CD4-positive, alpha-beta T cell (primary cell): ENCODE measurements at places on chromosomes 5 and 9.
A peak's percentile ranks its signal among the peaks of the same experiment; 100 is the strongest.

GRCh38 chr9:26326563-26326962 lies 566.0 kb downstream of the CAAP1 start:
- no peak for DNase-seq

DNA sequence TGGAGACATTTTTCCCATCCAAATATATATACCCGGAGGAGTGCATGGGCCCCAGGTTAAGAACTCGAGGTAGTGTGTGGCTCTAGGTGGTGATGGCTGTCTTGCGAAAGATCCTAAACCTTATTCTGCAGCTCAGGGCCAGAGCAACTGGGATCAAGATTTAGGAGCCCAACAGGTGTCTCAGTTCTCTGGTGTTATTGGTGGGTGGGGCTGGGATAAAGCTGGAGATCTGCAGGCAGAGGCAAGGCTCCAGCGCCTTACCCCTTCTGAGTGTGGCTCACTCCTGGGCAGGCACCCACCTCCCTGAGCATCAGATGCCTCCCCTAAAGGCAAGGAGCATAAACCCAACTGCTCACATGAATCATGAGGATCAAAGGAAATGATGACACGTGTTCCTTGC lies 11.2 kb downstream of the UBE2QL1 start:
- no peak for DNase-seq

- DNase-seq, result no peak
Measured at GRCh38 chr9:30504502-30504905, 1879.9 kb upstream of the ACO1 start.

GRCh38 chr5:113293068-113293974 lies 141.5 kb downstream of the TSSK1B start:
- DNase-seq, result no peak

DNA sequence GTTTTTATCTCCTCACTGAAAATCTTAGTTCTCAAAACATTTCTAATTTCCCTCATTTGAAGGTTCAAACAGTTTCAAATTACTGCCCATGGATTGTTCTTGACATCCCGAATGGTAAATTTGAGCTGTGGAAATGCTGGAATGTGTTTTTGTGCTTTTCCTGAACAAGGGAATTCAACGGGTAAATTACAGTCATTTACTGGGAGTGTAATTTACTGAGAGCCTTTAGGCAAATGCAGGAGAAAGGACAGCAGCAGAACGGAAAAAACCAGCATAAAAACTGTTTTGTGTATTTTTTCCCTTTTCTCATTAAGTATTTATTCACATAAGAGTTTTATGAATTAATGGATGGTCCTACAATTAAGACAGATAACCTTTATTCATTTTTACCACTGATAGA lies 139.2 kb downstream of the PBX3 start:
- no peak for DNase-seq

DNA sequence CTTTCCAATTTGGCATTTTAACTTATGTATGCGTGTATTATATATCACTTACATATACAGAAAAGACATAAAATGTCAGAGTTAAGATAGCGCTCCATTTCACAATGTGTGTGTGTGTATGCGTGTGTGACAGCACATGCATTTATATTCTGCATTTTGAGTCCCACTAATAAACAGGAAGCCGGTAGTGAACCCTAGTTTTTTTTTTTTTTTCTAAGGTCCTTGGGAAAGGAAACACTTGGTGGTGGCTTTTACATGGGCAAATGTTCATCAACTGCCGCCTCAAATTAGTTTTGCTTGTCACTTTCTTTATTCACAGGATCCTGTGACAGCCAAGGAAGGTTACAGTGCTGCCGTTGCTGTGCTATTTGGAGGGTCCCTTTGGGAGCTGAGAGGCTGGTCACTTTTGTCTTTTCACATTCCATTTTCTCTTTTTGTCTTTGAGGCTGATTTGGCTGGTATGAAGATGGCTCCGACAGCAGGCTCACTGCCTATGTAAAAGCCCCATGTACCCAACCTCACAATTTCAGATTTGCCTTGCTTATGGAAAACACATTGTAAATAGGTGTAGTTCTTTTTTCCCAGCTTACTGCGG lies 298.9 kb downstream of the CSNK1G3 start:
- DNase-seq, result no peak

DNA sequence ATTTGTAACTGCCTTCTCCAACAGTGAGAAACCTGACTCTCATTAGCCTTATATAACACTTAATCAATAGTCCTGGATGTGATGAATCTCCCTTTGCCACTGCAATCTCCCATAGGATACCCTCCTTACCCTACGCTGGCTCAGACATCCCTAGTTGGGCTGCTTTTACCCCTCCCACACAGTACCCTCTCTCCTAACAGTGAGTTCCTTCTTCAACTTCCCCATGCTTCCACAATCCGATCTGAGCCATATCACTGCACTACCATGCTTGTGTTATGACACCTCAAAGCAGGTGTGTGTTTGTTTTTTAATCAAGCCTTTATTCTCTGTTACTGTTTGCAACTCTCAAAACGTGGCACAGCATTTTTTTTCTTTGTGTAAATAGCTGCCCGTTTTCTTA lies 60.5 kb upstream of the C9orf72 start:
- DNase-seq, result no peak

DNA sequence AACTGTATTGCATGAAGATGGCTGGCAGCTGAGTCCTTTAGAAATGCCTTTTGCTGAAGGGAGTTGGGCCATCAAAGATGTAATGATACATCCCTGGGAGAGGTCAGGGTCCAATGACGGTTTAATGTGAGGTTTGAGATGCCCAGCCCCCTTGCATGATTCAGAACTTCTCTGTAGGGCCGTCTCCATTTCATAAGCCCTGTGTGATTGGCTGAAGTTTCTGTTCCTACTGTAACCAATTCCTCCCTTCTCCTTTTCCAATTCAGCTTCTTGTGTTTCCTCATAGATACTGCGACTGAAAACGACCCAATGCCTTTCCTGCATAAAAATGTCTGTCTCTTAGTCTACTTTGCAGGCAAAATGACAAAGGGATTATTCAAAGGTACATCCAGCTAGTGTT lies 47.9 kb upstream of the ST8SIA4 start:
- DNase-seq, result no peak

DNA sequence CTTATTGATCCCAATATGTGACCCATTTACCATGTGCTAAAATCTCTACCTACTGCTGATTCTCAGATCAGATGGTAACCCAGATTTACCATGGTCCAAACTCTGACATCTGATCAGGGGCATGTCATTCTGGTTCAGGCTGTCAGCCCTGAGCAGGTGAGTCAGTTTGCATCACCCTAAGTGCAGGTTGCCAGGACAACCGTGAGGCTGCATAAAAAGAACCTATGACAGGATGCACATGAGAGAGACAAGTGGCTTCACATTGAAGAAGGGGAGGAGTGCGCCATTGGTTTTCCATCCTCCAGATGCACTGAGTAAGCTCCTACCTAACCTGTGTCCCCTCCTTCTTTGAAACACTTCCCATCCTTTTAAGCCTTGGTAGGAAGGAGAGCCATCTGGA lies 801 bp upstream of the PRSS3 start:
- no peak for DNase-seq

DNA sequence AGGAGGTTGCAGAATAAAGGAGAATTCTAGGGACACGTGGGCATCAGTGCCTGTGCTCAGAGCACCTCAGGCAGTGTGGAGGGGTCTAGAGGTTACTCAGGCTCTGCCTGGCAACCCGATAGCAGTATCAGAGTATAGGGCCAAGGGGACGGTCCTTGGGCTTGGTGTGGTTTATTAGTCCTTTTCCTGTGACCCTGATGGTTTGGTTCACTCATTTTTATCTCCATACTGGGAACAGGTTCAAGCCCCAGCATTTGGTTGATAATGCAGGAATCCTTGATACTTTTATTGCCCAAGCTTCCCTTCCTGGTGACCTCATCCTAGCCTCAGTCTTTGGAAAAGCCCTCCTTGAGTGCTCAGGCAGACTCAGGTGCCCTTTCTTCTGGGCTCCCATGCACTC lies 35.5 kb downstream of the FXN start:
- DNase-seq, result no peak

DNA sequence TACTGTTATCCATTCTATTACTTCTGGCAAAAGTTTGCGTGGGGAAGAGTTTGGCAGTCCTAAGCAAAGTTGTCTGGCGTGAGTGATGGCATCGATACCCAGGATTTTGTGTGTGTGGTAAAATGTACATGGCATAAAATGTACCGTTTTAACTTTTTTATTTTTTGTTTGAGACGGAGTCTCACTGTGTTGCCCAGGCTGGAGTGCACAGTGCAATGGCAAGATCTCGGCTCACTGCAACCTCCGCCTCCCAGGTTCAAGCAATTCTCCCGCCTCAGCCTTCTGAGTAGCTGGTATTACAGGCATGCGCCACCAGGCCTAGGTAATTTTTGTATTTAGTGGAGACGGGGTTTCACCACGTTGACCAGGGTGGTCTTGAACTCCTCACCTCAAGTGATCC lies 55.4 kb upstream of the TJP2 start:
- DNase-seq, result no peak

DNA sequence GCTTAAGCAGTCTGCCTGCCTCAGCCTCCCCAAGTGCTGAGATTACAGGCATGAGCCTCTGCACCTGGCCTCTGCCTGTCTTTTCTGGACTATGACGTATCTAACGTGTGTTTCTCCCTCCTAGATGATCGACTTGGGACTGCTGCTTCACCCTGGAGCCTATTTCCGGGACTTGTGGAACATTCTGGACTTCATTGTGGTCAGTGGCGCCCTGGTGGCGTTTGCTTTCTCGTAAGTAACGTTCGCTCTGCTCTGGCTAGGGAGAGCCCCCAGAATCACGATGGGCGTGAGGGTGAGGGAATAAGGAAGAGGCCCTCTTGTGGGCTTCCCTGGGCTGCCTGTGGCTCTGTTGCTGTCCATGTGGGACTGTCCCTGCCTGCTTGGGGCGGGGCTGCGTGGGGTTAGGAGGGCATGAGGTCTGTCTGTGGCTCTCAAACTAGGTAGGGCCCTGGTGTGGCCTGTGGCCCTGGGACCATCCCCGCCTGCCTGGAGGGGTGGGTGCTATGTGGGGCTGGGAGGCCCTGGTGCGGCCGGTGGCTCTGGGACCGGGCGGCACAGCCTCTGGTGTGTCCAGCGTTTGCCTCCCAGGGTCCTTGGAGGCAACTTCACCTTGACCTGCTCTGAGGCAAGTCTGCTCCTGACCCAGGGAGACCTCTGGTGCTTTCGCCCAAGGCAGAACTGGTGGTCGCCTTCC lies 171.7 kb downstream of the CACNA1B start:
- DNase-seq, result peak; percentile 24

GRCh38 chr5:76513476-76513875 lies 109.7 kb downstream of the F2RL2 start:
- DNase-seq, result no peak

- peak; percentile 30 for DNase-seq
Measured at GRCh38 chr9:38622288-38622674, 1.9 kb upstream of the ANKRD18A start.

- DNase-seq, result no peak
Measured at GRCh38 chr5:6253281-6253680, 125.1 kb downstream of the MED10 start.

DNA sequence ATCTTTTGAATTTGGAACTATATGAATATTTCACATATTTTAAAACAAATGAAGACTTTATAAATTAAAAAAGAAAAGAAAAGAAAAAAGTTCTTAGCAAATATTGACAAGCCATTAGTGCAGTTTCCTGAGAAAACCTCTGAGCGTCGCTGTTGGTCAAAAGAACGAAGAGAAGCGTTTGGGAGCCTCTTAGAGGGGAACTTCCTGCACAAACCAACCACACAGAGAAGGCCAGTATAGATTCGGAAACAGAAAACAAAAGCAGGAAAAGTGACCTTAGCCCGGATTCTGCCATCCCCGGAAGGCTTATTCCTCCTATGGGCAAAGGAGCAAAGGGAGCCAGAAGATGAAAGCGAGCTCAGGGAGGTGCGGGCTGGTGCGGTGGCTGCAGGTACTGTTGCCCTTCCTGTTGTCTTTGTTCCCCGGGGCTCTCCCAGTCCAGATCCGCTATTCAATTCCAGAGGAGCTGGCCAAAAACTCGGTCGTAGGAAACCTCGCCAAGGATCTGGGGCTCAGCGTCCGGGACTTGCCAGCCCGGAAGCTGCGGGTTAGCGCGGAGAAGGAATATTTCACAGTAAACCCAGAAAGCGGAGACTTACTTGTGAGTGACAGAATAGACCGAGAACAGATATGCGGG lies at the start of gene PCDHGB2:
Gene PCDHGB2 (plus strand): TSS at position 205 of the 637 bp plus-strand sequence. CDS start 142 bp downstream, at position 347.
- no peak for DNase-seq

DNA sequence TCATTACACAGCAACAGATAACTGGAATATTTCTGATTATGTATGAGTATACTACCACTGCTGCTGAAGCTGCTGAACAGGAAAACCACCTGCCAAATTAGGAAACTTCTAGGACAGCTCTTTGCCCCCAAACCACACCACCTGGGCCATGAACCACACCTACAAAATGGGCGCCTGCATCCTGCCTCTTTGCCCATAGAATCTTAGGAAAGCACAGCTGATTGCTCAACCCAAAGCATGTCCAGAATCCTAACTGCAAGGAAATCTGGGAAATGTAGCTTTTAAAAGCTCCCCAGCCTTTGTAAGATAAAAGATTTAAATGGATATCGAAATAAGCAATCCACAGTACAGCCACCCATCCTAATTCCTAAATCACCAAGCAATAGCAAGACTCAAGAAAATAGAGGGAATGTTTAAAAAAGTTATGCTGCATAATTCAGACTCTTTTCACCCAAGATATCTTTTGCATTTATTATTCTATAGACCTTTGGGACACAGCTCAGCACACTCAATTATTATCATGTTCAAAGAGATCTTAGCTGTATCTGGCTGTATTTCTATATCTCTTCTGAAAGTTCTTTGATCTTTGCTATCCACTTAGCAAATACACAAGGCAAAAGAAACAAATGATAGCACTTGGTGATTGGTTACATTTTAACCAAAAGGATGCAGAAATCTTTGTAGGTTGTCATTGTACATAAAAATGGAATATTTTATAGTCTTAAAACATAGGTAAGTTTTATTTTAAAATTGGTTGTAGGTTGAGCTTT lies 6.8 kb upstream of the C9orf152 start:
- no peak for DNase-seq

DNA sequence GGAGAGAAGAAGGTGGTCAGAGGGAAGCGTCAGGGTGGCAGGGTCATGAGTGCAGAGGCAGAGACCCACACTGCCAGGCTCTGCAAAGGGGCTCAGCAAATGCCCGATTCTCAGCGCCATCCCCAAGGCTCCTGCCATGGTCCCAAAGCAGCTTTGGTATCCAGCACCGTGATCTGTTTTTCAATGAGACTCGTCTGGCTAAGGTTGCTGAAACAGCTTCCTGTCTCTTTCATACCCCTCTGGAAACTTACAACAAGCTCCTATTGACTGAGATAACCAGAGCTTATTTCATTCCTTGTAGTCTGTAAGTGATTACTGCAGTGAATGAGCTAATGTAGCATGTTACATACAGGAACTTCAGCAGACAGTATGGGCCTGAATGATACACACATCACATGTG lies 568.6 kb upstream of the DAP start:
- no peak for DNase-seq

DNA sequence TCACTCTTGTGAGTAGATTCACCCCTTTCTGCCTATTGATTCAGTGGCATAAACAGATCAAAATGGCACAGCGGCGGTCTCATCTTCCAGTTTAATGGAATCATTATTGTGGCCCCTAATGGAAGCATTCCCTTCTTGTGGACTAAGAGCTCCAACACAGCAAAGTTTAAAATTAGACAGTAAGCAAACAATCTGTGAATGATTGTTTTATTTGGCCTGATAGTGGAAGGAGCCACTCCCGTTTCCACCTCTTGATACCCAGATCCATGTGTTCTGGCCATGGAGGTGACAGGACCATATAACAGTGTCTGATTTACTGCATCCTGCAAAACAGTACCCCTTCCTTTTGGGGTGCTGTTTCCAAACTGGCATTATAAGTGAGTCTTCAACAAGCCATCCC lies 41.2 kb upstream of the BARX1 start:
- no peak for DNase-seq
